Activated CD8-positive, alpha-beta T cell treated with anti-CD3 and anti-CD28 coated beads, Interleukin-2, amount 10 ng/mL, durations not matched to agents 7 days and 5 days (primary cell): ENCODE measurements at places on chromosomes 3 and 15. TPM values are rescaled to one million over a fixed set of nuclear protein-coding genes. Genes with fewer than 3 reads are reported as not detected.

Gene SLC35G2
- total RNA-seq: 0.16 TPM

Gene SLC22A14
- total RNA-seq: not detected

Gene LMOD3
- total RNA-seq: not detected

Gene VWA5B2
- total RNA-seq: not detected

Gene PLSCR5
- total RNA-seq: not detected

Gene SIDT1
- 34.8 TPM for total RNA-seq

Gene CHL1
- total RNA-seq: not detected

Gene FRMD5
- not detected for total RNA-seq

Gene TRIM59
- 53.5 TPM for total RNA-seq

- no peak for DNase-seq
Measured at GRCh38 chr15:94460624-94461023, 229.3 kb downstream of the MCTP2 start.

DNA sequence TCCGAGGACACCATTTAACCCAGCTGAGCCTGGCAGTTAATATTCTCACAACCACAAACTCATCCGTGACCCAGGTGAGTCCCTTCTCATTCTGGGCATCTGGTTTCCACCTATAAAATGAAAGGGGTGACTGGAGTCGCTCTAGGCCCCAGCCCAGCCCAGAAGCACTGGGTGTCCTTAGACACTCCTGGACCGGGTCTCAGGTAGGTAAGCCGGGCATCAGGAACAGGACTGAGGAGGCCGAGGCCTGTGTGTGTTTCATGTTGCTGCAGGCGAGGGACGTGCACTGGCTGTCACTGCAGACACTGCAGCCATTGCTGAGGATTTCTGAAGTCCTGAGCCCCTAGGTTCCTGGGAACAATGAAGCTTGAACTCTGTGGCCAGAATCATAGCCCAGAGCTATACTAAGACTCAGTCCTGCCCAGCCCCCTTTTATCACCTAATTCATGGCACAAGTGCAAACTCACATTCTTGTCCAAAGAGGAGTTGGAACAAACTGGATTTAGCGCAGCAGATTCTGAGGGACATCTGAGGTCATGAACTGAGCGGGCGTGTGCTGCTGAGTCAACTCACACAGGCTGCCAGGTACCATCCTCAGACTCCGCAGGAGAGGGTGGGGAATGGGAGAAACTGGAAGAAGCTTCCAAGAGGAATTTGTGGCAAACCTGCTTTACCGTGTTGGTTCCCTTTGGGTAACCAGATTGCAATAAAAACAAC lies 184.9 kb downstream of the FAM43A start:
- no peak for DNase-seq

GRCh38 chr15:34078900-34079299 lies 22.8 kb downstream of the EMC7 start:
- DNase-seq: no peak

DNA sequence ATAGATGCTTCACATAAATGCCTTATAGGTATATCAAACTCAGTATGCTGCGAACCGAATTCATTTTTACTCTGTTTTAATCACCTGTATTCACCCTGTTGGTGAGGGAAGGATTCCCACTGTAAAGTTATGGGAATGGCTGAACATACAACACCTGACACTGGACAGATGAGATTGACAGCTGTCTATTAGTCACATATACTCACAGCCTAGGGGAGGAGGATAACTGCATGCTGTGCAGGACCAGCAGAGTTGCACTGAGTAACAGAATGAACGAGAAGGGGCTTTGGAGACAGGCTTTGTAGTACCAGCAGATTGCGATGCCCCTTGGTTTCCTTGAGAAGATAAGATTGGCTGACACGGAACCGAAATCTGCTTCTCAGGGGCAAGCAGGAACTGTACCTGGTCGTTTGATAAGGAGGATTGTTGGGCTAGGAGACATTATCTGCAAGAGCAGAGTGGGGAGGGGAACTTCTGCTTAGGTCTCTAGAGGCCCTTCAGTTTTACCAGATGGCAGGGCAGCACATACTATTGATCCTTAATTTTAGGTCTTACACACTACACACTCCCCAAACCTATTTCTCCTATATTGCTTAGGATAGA lies 43.5 kb upstream of the SLC22A13 start:
- no peak for DNase-seq

GRCh38 chr3:158205994-158206393 lies 96.1 kb downstream of the RSRC1 start:
- DNase-seq: no peak

GRCh38 chr15:42166225-42166940 lies 9.9 kb upstream of the PLA2G4F start:
- no peak for DNase-seq

GRCh38 chr3:152156880-152157279 lies 111.8 kb upstream of the MBNL1 start:
- no peak for DNase-seq

- DNase-seq: no peak
Measured at GRCh38 chr15:35547775-35548364, 1.9 kb upstream of the DPH6 start.

DNA sequence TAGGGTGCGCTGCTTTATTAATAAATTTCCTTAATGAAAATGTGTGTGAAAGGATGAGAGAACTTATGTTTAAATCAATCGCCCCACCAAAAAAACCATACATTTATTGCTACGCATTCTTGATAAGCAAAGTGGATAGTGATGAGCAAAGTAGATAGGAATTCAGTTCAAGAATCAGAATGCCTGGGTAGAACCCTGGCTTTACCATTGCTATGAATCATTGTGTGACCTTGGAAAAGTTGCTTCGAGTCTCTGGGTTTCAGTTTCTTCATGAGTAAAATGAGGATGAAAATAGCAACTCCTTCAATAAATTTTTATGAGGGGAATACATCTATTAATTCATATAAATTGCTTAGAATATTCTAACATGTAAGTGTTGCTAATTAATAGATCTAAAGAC lies 2.6 kb upstream of the ALCAM start:
- DNase-seq: no peak

- DNase-seq: no peak
Measured at GRCh38 chr3:127124120-127124519, 68.8 kb upstream of the PRR23E start.

DNA sequence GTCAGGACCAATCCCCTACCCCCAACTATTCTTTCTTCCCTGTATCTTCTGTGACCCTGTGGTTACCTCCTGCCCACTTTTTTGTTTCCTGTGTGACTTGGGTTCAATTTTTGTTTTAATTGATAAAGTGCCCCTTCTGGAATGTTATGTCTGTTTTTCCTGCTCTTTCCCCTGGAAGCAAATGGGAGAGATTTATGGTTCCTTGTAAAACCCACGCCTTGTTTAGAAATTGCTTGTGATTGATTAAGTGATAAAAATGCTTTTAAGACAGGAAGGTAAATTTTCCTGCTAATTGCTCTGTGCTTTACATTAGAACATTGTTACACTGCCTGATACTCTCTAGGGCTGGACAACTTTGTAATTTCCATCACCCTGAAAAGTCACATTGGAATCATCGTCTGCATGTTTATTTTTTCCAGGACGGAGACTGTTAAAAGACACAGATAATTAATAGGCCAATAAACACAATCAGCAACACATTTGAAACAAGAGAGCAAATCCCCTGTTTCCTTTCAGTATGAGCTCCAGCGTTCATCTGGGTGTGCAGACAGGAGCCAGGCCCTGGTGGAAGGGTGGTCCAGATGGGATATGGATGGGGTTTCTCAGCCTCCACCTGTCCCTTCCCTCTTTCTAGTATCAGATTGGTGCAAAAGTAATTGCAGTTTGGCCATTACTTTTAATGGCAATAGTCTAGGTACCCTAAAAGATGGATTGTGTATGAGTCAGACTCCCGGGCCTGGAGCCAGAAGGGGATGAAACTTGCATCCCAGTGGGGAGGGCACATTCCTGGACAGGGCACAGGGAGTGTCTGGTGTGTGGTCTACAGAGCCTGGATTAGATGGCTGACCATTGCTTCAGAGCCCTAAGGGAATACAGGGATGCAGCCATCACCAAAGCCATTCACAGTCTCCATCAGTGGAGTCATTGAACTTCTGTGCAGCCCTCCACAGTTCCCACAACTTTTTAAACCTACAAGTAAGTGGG lies 58.1 kb upstream of the AGBL1 start:
- DNase-seq: no peak

- no peak for DNase-seq
Measured at GRCh38 chr3:72177075-72178050, 392.4 kb upstream of the PROK2 start.

GRCh38 chr15:59256482-59256881 lies 49.8 kb downstream of the LDHAL6B start:
- DNase-seq: no peak

- DNase-seq: no peak
Measured at GRCh38 chr3:131047582-131047981, 20.9 kb downstream of the NEK11 start.

- no peak for DNase-seq
Measured at GRCh38 chr15:76150513-76150912, 90.7 kb downstream of the TMEM266 start.

GRCh38 chr15:88690331-88690730 lies 51.5 kb downstream of the ISG20 start:
- DNase-seq: no peak

GRCh38 chr15:33494306-33494705 lies 183.5 kb downstream of the RYR3 start:
- DNase-seq: no peak

DNA sequence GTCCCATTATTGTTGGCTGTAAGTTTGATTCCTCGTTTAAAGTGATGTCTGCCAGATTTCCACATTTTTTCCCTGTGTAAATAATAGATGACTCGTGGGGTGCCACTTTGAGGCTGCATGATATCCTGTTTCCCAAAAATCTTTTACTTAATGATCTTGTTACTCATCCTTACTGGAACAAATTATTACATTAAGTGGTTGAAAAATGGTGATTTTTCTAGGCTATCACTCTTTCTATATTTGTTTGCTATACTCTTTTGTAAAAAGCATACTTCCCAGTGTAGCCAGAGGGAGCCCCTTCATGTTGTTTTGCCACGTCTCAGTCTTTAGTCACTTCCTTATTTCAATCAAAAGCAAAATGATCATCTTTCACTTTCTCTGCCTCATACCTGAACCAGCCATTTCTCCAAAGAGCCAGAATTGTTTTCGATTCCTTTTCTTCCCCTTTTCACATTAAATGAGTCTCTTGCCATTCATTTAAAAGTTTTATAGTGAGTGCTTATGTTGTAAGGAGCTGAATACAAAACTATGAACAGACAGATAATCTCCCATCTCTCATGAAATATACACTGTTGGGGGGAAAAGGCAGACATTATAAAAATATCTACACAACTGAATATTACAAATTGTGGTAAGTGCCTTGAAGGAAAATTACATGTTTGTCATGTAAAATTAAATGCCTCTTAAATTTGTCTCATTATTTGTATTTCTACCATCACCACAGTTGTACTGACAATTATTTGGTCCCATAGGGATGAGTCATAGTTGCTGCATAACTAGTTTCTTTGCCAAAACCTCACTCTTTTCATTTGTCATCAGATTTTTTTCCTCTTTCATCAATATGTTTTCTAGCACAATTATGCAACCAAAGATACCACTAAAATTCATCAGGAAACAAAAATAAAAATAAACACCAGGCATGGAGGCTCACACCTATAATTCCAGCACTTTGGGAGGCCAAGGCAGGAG lies 41.5 kb downstream of the ADGRG7 start:
- peak; percentile 65 for DNase-seq

DNA sequence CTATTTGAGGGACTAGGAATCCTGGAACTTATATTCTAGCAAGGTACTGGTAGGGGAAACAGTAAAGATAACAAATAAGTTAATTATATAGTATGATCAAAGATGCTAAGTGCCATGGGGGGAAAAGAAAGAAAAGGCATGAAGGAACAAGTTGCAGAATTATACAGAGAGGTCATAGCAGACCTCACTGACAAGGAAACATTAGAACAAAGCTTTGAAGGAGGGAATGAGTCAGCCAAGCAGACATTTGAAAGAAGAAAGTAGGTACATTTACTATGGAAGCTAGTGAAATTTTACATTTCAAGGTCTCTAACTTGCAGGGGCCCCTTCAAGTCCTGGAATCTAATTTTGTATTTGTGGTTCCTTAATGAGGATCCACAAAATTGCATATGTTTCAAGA lies 57.2 kb upstream of the TIPARP start:
- no peak for DNase-seq

GRCh38 chr3:27252646-27253045 lies 116.5 kb downstream of the NEK10 start:
- no peak for DNase-seq

- no peak for DNase-seq
Measured at GRCh38 chr3:128807186-128807830, 72.1 kb upstream of the ACAD9 start.

DNA sequence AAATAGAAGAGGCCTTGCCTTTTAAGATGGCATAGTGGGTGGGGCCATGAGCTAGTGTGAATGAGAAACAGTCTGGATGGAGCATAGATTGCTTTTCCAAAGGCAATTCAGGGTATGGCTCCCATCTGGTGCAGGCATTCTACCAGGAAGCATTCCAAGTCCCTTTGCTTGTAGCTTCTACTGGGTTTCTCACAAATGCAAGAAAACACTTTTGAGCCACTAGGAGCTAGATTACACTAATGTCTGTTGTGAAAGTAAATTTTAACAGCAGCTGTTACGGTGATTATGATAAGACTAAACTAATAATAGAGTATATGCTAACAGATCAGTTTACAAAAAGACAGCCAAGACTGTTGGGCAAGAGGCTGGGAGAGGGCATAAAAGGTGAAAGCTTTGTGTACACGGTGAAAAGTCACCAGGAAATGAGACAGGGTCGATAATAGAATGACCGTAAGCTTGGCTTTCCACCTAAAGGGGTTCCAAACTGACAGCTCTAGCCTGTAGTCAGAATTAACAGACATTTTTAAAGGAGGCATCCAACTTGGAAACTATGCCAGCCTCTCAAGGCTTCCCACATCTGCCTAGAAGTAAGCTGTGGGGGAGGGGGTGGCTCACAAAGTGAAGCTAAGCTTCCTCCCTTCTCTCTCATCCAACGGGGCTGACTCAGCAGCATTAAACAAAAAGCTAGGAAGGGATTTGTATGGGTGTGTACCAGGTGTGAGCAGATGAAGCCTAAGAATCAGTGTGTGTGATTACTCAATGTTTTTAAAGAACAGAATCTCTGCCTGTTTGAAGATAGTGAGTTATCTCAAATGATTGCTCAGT lies 61.1 kb upstream of the GPD1L start:
- DNase-seq: no peak

DNA sequence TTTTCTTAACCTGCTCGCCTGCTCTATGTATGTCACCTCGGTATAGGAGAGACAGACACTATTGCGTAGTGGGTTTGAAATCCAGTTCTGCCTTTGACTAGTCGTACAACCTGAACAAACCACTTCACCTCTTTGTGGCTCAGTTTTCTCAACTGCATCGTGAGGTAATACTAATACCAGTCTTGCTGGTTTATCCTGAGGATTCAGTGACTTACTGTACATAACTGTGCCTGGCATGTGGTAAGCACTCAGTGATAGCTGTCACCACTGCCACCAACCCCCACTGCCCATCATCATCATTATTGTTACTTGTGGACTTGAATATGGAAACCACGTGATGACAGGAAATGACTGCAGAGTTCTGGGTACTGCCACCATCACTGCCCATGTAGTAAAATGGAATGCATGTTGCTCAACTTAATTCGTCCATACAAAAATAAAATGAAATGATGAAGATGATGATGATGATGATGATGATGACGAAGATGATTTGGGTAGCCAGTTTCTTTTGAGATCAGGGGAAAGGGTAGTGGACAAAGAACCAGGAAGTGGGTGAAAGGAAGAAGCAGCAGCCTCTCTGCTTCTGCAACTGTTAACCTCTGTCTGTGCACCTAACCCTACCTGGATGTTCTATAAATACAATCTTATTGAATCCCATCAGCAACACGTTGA lies 228.1 kb downstream of the FEZF2 start:
- no peak for DNase-seq
